ENCODE measurements at places on chromosomes 7 and 10.

DNA sequence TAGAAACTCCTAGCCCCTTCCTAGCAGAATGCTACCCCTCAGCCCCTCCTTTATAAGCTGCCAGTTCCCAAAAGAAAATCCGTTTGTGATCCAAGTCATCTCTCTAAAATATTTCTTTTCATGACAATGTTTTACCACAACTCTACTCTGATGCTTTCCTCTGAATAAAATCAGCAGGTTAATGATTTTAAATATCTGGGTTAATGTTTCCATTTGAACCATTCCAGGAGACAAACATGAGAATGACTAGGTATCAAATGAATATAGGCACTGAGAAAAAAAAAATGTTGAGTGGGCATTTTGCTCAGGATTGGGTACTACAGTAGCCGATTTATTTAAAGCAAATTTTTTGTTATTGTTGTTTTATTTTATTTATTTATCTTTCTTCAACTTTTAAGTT is 360.3 kb downstream of the WDR11 start:
- DNase-seq: no peak

DNA sequence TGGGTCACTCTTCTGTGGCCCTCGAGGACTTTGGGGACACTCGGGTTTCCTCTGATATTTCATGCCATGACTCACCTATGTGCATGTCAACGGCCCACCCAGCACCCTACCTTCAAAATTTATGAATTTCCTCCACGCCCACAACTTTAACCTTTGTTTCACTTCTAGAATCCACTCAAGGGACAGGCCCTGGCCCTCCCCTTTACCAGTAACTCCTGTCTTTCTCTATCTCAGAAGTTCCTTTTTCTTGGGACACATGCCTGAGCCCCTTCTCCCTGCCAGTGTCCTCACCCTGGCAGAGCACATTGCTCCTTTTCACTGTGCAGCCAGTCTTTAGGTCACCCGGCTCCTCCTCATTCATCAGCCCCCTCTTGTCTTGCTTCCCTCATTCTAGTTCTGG is 282.5 kb upstream of the KLF6 start:
- no peak for DNase-seq

DNA sequence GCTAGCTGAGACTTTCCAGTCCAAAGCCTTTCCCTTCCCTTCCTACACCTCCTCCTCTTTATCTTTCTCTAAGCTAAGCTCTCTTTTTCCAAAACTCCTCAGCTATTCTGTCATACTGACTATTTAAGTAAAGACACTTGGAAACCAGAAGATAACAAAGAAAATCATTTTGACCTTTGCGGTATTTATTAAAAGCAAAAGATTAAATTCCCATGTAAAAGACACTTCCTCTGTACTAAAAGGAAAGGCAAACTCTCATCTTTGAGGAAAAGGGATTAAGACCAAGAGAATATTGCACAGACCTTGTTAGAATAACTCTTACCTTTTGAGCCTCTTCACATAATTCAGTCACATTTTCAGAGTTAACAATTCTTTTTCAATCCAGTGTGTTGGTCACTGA is 15.8 kb downstream of the ST8SIA6 start:
- no peak for DNase-seq

DNA sequence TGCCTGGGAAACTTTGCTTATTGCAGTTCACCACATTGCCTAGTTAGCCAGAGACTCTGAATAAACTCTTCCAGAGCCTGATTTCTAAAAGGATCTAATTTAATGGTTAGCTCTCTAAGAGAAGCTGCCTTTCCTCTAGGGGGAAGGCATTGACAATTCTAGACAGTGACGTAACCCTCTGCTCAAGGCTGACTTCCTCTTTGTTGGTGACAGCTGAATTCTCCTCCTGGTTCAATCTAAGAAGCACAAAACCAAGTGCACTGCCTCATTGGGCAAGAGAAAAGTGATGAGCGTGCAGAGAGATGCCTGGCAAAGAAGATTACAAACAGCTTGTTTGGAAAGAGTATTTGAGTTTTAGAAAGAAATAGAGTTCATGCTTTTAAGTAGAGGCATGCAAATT is 102.7 kb downstream of the MACC1 start:
- DNase-seq: no peak

GRCh38 chr7:150396851-150397260 is 17.7 kb downstream of the ZNF775 start:
- DNase-seq: no peak

- no peak for DNase-seq
These were observed 229.8 kb downstream of the FOXP2 start for GRCh38 chr7:114644455-114644854.

DNA sequence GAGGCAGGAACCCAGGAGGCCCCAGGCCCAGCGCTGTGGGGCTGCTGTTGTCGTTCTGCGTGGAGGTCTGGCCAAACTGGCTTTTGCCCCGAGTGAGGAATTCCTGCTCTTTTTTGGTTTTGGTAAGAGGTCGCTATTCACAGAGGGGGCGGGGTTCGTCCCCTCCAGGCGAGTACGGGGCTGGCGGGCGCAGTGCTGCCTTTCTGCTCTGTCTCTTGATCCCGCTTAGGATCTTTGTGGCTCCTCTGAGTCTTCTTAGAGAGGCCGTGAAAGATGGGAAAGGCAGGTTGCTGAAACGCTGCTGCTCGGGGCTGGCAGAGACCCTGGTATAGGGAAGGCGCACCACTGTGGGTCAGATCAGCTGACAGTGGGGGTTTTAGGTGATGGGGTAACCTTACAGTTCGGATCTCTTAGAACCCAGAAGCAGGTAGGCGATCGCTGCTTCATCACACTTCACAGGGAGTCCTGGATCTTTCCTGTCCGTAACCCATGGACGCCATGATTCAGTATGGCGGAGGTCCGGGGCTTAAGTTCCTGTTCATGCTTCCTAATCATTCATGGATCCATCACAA is 136.7 kb downstream of the KIF20B start:
- no peak for DNase-seq

- no peak for DNase-seq
These were observed 342.6 kb downstream of the TCERG1L start for GRCh38 chr10:130968964-130969363.

DNA sequence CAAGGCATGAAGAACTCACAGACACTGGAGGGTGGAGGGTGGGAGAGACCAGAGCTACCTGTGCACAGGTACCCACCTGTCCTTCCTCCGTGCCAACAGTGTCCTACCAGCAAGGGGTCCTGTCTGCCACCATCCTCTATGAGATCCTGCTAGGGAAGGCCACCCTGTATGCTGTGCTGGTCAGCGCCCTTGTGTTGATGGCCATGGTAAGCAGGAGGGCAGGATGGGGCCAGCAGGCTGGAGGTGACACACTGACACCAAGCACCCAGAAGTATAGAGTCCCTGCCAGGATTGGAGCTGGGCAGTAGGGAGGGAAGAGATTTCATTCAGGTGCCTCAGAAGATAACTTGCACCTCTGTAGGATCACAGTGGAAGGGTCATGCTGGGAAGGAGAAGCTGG is 21.8 kb downstream of the PRSS2 start:
- no peak for DNase-seq

DNA sequence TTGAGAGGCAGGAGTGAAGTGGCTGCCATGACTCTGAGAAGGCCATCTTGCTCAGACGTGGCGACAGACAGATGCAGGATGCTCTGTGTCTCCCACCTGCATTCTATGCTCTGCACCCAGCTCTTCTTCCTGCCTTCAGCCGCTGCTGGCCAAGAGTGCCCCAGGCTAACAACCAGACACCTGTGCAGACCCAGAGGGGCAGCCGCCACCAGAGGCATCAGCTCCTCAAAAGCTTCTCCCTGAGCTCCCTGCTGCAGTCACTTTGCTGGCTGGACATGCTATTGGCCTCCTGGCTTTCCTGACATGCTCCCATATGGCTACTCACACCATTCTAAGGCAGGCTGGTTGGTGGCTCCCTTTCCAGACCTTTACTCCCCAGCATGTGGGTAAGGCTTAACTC is 70.6 kb upstream of the GRB10 start:
- DNase-seq: no peak

- no peak for DNase-seq
These were observed 491.6 kb upstream of the GALNT17 start for GRCh38 chr7:70640266-70640833.

DNA sequence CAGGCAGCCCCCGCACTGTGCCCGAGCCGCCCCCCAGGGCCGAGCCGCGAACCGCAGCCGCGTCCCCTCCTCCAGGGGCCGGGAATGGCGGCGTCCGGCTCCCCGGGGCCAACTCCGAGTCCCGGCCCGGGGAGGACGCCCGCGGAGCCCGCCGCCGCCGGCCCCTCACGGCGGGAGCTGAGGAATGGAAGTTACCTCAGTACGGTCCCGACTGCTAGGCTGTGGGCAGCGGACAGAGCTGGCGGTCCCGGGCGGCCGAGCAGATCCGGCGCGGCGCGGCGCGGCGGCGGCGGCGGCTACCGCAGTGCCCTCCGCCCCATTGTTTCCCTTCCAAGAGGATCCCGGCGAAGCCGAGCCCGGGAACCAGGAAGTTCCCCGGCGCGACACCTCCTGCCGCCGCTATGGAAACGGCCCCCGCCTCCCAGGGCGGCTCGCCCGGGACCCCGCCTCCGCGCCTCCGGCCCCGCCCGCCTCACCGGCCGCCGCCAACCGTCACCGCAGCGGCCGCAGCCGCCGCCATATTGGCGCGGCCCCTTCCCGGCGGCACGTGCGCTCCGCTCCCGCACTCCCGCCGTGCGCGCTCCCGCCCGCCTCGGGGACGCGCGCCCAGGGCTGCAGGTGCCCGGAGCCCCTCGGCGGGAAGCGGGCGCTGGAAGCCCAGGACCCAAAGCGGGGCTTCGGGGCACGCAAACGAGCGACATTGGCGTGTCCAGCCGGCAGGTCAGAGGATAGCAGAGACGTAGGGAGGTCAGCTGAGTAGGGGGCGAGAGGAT is at the start of gene USP6NL:
USP6NL (minus strand) TSS at position 403 of the 773 bp plus-strand sequence. CDS start 14,016 bp downstream, outside the sequence.
- DNase-seq: no peak

GRCh38 chr7:74627661-74628411 is 29.7 kb upstream of the GTF2I start:
- DNase-seq: no peak

DNA sequence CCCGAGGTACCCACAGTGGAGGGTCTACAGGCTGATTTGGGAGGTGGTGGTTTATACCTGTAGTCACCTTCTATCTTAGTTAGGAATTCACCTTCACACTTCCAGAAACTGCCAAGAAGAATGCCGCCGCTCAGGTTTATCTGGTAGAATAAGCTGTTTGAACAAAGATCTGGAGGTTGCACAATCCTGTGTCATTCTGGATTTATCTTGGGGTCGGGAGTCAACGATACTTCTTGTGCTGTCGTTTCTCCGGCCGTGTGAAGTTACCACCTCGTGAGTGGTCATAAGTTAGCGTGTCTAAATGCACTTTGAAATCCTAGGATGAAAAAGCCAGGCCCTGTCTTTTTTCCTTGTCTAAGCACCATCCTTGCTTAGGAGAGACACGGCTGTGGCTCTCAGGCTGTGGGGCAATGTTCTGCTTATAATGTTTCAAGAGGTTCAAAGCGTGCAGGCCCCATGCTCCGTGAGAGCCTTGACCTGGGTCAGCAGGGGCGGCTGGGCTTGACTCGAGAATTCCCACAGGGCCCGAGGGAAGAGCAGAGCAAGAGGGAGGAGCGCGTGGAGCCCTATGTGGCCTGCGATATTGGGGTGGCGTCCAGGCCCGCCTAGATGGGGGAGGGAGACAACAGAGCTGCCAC is 35.5 kb downstream of the GRIFIN start:
- DNase-seq: no peak

GRCh38 chr7:1679966-1680730 is 10.1 kb downstream of the ELFN1 start:
- DNase-seq: no peak

GRCh38 chr7:140673063-140673773 is 473 bp downstream of the ADCK2 start:
- no peak for DNase-seq

DNA sequence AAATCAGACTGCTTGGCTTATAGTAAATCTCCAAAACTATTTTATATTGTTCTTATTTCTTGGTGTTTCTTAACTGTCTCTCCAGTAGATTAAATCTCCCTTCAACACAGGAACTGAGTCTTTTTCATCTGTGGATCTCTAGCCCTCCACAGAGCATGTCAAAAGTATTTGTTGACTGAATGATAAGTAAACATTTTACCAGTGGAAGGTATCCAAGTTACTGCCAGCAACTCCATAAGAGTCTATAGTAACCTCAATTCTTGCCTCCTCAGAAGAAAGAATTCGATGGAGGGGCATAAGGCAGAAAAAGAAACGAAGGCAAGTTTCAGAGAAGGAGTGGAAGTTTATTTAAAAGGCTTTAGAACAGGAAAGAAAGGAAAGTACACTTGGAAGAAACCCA is 293.9 kb upstream of the DKK1 start:
- no peak for DNase-seq

- no peak for DNase-seq
These were observed 256.3 kb upstream of the MINDY3 start for GRCh38 chr10:16116404-16117304.

DNA sequence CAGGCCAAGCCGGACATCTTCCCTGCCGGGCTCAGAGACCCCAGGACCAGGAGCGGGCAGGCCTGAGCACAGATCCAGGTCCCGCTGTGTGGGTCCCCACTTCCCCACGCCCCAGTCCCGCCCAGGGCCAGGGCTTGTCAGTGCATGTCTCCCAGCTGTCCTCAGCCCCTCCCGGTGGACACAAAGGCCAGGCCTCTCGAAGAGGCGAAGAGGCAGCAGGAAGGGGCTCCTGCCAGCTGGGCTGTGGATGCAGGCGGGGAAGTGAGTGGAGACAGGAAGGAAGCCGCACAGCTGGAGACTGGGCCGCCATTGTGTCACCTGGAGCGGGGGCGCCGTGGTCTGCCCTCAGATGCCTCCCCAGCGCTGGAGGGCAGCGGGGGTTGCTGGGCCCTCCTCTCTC is 4.8 kb downstream of the GRIFIN start:
- DNase-seq: no peak

DNA sequence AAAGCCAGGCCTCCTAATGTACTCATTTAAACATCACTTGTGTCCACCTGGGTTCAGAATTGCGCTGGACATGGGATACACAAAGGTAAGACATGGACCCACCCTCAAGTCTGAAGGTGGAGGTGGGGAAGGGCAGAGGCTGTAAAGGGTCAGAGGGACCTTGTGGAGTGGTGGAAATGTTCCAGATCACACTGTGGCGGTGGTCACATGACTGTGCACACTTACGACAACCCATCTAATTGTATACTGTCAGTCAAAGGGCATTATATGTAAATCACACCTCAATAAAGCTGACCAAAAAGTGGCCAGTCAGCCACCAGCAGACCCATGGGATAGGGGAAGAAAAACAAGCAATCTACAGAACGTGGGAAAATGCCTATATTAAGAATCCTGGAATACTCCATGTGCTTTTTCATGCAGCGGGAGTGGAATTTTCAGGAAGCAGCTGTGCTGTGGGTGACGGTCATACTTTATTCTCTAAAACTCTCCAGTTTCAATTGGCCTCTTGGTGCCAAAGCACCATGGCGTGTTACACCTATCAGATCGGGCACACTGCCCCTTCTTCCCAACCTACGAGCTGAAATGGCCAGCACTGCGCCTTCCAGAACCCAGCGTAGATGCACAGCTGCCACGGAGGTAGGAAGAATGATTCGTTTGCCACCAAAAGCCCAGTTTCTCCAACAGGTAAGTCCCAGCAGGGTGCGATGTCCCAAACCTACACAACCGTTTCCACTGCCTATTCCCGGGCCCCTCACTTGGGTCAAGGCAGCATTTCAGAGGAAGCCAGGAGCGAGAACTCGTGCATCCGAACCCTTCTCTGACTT is 69.8 kb downstream of the PRKAG2 start:
- DNase-seq: no peak

- no peak for DNase-seq
These were observed 88.5 kb downstream of the COL13A1 start for GRCh38 chr10:69890065-69890847.

- no peak for DNase-seq
These were observed 2.4 kb upstream of the UBE3C start for GRCh38 chr7:157136372-157136771.

Data from Panc1 (cell line).